Renal pelvis (tissue), 12 donors: ENCODE measurements at places on chromosomes 1 and 21. TPM values are rescaled to one million over a fixed set of nuclear protein-coding genes. Genes with fewer than 3 reads are reported as not detected.

GRCh38 chr1:72837781-72838180 is 555.4 kb upstream of the NEGR1 start:
- DNase-seq = no peak

- DNase-seq = no peak
Observed at GRCh38 chr1:206803221-206803730, 31.0 kb upstream of the IL10 start.

DNA sequence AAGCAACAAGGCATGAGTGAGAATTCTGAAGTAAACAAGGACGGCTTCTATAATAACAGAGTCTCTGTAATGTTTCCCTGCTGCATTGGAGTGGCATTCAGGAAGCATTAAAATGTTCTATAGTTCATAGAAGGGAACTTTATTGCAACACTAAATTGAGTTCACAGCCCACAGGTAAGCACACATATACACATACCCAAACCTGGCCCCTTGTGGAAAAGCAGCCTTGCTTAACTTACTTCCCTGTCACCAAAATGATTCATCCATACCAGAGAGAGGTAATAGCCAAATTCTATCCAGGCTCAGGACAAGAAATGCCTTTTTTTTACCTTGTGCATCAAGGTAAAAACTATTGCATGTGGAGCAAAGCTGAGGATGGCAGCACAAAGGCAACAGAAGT is 241.4 kb downstream of the HHIPL2 start:
- no peak for DNase-seq

Gene SERPINC1
- polyA plus RNA-seq = 0.75 TPM

- DNase-seq = no peak
Observed at GRCh38 chr21:33339918-33340317, 15.1 kb downstream of the IFNAR1 start.

DNA sequence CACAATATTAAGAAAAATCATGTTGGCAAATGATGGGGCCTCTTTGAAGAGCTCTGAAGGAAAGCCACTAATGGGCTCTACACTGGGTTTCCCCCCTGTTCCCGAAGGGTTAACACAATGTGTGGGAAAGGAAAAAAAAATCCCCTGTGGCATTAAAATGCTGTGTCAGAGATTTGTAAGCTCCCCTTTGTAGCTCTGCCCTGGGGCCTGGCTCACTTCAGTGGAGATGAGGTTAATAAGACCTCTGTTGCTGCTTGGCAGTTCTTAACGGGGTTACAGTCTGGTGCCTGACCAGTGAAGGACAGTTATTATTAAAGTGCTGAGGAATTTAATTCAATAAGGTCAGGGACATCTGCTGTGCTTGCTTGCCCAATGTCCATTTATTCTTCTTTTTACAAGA is 129.7 kb upstream of the UBE2U start:
- DNase-seq = no peak

Gene RHCE
- 1.3 TPM for polyA plus RNA-seq

DNA sequence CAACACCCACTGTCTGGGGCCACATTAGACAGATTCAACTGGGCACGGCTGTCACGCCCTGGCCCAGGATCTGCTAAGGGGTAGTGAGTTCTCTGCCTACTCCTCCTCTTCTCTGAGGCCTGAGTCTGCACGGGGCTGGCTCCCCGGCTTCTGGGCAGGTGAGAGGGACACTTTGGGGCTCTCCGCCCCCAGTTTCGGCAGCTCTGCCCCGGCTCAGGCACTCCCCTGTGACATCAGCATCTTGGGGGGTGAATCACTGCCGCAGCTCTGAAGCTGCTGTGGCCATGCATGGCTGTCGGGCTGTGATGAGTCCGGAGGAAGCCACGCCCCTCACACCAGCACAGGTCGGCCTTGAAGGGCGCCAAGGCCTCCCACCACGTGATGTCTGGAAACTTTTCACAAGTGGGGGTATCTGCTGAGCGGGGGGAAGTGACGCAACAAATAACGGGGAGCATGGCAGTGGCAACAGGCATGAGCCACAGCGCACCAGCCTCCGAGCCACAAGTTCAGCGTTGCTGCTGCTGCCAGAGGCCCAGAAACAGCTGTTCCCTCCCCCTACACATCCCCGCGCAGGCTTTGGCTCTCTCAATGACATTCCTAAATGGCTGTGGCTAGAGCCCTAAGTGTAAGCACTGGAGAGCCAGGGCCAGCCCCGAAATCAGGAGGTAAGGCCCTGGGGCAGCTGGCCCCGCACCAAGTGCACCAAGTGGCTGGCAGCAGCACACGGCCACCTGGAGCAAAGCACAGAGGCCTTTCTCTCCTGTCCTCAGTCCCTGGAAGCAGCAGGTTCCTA is 26.3 kb downstream of the ZBTB17 start:
- peak; percentile 59 for DNase-seq

Gene TRABD2B
- polyA plus RNA-seq = 24.7 TPM

- peak; percentile 84 for DNase-seq
Observed at GRCh38 chr1:54715493-54716298, at the start of gene TTC4. TSS of gene TTC4 (plus strand) at chr1:54715861. CDS start at chr1:54715909, 48 bp downstream.

GRCh38 chr1:192888574-192888973 is 79.7 kb downstream of the RGS2 start:
- no peak for DNase-seq

DNA sequence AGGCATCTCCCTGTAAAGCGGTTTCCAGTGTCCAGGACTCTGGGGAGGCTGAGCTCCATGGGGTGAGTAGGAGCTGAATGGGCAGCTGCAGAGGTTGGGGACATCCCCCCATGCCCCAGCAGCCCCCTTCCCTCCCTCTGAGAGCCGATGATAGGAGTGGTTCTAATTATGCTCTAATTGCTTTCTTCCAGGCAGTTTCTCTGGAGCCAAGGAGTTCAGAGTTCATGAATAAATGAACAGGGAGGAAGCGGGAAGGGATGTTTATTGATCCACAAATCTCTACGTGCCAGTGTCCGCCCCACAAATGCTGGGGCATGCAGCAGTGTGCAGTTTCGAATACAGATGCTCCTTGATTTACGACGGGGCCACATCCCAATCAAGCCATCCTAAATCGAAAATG is 15.6 kb downstream of the NKAIN1 start:
- no peak for DNase-seq

GRCh38 chr1:197143276-197143675 is 3.2 kb downstream of the ASPM start:
- no peak for DNase-seq

- DNase-seq = no peak
Observed at GRCh38 chr1:43687301-43688108, 19.8 kb upstream of the ST3GAL3 start.

Gene TGFB2
- polyA plus RNA-seq = 8.5 TPM

DNA sequence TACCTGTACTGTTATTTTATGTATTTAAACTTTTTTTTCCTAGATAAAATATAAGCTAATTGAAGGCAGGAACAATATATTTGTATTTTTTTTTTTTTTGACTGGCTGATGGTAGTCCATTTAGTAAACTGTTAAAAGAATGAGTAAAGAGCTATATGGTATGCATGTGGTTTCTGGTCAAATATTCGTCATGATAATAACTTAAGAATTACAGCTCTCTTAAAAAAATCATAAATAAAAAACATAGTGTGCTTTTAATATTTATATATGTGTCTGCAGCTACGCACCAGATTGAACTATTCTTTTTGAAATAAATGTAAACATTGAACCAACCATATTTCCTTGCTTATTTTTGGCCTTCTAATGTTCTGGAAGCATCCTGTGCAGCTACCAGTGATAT is 272.3 kb upstream of the C1orf105 start:
- no peak for DNase-seq

Gene FMO5
- 11.6 TPM for polyA plus RNA-seq

GRCh38 chr1:235867903-235868469 is 1.3 kb upstream of the LYST start:
- no peak for DNase-seq

DNA sequence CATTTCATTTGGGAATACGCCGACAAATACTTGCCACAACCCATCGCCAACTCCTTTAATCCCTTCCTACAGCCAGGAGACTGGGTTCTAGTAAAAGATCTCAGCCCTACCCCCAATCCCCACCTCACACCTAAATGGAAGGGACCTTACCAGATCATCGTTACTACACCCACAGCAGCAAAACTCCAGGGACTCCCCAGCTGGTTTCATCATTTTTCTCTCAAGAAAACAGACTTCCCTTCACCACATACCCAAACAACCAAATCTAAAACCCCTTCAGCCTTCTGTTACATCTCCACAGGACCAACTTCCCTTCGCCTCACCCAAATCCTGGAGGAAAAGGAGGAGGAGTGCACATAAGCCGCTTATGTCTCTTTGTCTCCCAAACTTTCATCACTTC is 23.7 kb upstream of the SLC2A5 start:
- DNase-seq = no peak

Gene OR2G6
- not detected for polyA plus RNA-seq

DNA sequence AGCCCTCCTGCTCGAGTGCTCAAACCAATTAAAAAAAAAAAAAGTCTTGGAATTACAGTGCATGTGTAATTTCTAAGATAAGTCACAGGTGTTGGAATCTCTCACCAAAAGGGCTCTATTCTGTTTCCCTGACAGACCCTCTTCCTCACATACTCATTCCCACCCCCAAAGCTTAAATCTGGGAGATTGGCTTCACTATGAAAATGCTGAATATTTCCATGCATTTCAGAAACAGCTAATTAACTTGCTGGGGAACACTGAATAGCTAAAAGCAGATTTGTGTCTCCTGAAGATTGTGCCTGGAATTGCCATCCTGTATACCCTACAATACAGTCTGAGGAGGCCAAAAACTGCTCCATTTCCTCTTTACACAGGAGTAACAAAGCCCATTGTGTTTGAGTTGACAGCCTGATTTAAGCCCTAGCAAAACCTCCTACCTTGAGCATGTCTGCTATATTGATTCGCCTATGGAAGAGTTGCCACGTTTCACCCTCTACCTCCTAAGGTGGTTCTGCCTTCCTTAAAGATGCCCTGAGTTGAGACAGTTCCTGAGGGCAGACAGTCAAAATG is 1.4 kb upstream of the PIK3R3 start:
- DNase-seq = no peak

Gene CELA3A
- not detected for polyA plus RNA-seq

GRCh38 chr1:18293291-18293690 is 185.7 kb downstream of the IGSF21 start:
- DNase-seq = no peak

Gene ETV3L
- polyA plus RNA-seq = not detected

GRCh38 chr21:42835611-42836401 is 43.5 kb downstream of the WDR4 start:
- no peak for DNase-seq

- DNase-seq = no peak
Observed at GRCh38 chr1:39255222-39255621, 50.7 kb downstream of the MACF1 start.

DNA sequence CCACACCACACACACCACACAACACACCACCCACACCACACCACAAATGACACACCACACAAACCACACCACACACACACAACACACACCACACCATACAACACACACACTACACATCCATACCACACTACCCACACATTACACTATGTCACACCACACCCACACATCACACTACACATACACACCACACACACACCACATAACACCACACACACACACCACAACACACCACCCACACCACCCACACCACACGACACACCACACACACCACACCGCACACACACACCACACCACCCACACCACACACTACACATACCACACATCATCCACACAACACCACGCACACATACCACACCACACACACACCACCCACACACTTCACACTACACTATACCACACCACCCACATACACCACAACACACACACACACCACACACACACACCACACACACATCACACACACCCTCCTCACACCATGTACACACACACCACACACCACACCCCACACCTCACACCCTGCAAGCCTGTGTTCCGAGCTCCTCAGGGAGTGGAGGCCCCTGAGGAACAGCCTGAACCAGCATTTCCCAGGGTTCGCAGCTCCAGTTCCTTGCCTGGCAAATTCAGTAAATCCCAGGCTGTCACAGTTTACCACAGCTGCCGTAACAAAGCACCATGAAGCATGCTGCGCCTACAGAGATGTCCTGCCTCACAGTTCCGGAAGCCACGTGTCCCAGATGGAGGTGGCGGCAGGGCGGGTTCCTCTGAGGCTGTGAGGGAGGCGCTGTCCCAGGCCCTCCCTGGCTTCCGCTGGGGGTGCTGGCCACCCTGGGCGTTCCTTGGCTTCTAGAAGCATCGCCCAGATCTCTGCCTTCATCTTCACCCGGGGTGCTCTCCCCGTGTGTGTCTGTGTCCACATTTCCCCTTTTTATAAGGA is 69.8 kb upstream of the ATP5PO start:
- DNase-seq = no peak

Gene ZNF593OS
- 1.8 TPM for polyA plus RNA-seq

Gene RGS21
- polyA plus RNA-seq = not detected

- DNase-seq = no peak
Observed at GRCh38 chr1:40795811-40796586, 12.4 kb downstream of the KCNQ4 start.

GRCh38 chr1:59261537-59261936 is 35.4 kb upstream of the FGGY start:
- peak; percentile 70 for DNase-seq

- no peak for DNase-seq
Observed at GRCh38 chr1:37951783-37952624, 5.2 kb upstream of the INPP5B start.

DNA sequence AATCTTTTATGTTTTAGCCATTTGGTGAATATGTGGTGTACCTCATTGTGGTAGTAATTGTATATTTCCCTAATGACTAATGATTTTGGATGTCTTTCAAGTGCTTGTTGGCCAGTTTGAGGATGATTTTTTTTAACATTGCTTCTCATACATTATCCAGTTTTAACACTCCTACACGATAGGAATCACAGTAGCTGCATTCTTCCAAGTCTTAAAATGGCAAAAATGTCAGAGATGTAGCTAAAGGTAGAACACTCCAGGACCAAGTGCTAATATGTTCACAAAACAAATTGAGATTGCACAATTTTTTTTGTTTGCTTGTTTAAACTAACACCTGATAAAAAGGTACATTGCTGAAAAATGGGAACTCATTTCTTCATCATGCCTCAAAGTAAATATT is 11.7 kb downstream of the USP25 start:
- no peak for DNase-seq

Gene WLS
- 132 TPM for polyA plus RNA-seq

DNA sequence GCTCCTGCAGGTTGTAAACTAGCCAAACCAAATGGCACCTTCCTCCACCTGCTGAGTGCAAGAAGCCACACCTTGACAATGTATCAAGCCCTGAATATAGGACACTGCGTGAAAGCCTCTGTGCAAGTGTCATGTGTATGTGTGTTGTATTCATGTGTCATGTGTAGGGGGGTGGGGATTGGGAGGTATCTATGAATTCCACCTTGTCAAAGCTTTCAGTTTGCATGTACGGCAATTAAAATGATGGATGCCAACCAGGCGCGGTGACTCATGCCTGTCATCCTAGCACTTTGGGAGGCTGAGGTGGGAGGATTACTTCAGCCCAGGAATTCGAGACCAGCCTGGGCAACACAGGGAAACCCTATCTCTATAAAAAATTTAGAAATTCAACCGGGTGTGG is 19.8 kb downstream of the CD34 start:
- no peak for DNase-seq

- no peak for DNase-seq
Observed at GRCh38 chr1:33790577-33790976, 73.3 kb upstream of the HMGB4 start.

GRCh38 chr1:35683012-35683411 is 35.7 kb downstream of the C1orf216 start:
- DNase-seq = no peak

Gene SPATA1
- polyA plus RNA-seq = 1.5 TPM
